ENCODE measurements at places on chromosomes 3 and 15.

GRCh38 chr3:54476891-54477290 is 354.5 kb downstream of the CACNA2D3 start:
- DNase-seq = no peak

DNA sequence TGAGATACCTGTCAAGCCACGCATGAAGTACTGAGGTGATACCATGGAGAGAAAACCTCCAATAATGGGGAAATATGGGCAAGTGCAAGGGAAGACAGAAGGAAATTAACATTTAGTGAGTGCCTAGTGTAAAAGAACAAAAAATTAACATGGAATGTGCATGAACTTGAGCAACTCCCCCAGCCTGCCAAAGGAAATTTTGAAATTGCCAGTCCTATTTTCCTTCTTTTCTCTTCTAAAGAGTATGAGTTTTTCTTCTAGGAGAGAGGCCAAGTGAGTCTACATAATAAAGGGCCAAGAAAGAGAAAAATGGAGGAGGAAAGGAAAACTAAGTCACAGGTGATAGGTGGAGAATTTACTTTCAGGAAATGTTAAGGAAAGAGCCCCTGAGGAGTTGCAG is 602.4 kb upstream of the MDFIC2 start:
- DNase-seq = no peak

- no peak for DNase-seq
Measured at GRCh38 chr3:73453666-73454065, 171.1 kb downstream of the PDZRN3 start.

DNA sequence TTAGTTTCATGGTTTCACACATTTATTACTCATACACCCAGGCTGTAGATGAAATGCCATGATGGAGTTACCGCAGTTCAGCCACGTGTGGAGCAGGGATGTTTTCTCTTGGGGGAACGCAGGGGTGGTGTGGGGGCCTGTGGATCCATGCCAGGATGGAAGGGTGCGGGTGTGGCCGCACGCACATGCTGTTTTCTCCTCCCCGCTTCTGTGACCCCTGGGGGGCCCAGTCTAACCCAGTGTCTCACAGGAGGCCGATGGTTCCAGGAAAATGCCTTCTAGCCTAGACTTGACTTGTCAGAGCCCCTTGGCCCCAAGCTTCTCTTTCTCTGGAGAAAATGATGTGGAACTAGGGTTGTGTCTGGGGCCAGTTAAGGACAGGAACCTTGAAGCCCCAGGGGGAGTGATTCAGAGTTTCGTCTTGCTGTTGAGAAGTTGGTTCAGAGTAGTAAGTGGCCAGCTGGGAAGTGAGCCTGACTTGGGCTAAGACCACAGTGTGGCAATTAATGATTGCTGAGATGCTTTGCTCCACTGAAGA is 240.4 kb upstream of the BHLHE40 start:
- no peak for DNase-seq

DNA sequence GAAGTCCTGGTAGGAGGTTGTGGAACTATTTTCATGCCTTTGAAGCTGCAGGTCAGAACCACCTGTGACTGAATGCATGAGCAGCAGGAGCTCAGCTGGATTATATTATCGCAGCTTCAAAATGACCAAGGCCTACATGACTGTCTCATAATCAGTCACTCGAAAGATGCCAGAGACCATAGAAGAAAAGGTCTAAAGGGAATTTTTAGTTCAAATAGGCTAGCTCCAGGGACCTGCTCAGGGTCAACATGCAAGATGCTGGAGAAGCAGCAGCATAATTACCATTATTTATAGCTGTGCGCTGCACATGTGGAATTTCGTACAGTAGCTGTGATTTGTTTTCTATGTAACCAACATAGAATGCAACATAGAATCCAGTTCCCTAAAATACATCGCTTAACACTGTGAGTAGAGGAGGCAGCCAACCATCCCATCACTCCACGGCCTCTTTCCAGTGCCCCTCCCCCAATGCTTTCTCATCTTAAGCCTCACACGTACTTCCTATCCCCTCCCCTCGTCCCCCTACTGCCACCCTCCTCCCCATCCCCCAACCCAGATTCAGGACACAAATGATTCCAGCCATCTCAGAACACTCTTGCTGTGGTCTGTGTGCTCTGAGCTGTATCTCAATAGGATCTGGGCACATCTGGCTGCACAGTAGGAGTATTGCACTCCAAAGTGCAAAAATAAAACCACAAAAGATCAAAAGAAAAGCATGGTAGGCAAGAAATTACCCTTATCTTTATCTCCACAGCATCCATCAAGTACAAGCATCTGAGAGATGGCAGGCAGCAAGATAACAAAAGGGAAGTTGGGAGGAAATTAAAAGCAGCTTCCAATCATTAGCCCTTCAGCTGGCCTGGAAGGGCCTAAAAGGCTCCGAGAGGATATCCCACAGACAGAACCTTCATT is 352.8 kb upstream of the SEMA6D start:
- DNase-seq = no peak

- DNase-seq = no peak
Measured at GRCh38 chr3:172312001-172312400, 136.3 kb downstream of the GHSR start.

DNA sequence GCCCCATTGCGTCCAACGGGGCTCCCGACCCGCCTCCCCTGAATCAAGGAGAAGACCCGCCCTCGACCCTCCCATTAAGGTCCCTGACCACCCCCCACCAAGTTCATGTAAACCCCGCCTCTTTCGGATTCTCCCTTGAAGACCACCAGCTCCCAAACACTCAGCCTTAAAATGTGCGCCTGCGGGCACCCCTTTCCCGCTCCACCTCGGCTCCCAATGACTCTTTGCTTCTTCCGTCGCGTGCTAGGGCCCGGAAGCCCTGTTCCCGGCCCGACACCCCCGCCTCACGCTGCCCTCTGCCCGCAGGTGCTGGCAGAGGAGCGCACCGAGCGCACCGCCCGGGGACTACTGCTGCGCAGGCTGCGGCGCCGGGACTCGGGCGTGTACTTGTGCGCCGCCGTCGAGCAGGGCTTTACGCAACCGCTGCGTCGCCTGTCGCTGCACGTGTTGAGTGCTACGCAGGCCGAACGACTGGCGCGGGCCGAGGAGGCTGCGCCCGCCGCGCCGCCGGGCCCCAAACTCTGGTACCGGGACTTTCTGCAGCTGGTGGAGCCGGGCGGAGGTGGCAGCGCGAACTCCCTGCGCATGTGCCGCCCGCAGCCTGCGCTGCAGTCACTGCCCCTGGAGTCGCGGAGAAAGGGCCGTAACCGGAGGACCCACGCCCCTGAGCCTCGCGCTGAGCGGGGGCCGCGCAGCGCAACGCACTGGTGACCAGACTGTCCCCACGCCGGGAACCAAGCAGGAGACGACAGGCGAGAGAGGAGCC is 2.7 kb upstream of the LSMEM2 start:
- no peak for DNase-seq

- DNase-seq = no peak
Measured at GRCh38 chr15:86041399-86041798, 38.3 kb upstream of the AGBL1 start.

- no peak for DNase-seq
Measured at GRCh38 chr3:194235160-194235559, 99.2 kb downstream of the HES1 start.

- no peak for DNase-seq
Measured at GRCh38 chr15:58049520-58050227, 15.8 kb downstream of the ALDH1A2 start.

- DNase-seq = no peak
Measured at GRCh38 chr3:77038930-77039605, 831 bp upstream of the ROBO2 start.

- DNase-seq = no peak
Measured at GRCh38 chr3:161649900-161650484, 153.4 kb downstream of the OTOL1 start.

DNA sequence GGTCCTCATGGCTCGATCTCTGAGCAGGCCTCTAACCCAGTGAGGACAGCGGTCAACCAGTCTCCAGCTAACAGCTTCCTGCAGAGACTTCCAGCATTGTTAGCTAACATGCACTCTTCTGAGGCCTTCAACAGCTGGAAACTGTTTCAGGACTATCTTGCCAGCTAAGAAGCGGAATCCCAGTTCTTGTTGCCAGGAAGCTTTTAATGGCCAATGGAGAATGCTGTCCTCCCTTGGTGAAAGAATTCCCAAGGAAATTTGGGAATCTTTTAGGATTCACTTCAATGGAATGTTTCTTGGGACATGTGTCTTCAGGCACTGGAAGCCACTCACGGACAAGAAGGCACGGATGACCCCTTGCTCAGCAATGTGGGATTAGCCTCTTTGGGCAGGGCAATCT is 91.7 kb downstream of the CEMIP start:
- no peak for DNase-seq

DNA sequence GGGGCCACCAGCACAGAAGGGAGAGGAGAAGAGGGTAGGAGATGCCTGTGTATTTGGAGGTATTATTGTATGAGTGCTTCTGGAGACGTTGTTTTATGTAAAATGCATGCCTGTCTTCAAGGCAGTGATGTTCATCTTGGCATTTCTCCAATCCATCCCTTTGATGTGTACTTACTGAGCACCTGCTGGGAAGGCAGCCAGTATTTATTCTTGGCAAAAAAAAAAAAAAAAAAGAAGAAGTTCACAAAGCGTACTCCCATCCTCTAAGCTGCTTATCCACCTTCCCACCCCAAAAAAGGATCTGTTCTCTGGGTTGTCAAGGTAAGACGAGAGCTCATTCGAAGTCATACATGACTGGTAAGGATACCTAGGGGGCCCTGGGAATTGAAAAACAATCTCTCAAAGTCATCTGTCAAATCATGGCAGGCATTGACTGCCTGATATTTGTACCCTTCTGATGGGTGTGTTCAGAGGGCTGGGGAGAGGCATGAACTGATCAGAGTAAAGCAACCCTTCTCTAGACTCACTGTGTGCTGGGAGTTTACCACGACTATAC is 30.0 kb upstream of the SLC6A1 start:
- DNase-seq = no peak

DNA sequence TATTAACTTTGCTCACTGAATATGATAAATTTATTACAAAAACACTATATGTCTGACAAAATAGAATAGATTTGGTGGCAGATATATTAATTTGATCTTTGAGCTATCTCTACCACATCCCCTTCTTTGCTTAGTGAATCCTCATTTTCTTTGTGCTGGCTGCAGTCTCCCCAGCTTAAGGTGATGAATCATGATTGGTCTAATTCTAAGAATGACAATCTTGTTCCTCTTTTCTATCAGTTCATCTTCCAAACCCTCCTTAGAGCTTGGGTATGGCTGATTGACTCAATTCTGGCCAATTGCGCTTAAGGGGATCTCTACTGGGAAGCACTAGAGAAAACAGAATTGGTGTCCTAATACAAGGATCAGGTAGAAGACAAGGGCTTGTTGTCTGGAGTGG is 309.6 kb upstream of the GOLIM4 start:
- DNase-seq = no peak

DNA sequence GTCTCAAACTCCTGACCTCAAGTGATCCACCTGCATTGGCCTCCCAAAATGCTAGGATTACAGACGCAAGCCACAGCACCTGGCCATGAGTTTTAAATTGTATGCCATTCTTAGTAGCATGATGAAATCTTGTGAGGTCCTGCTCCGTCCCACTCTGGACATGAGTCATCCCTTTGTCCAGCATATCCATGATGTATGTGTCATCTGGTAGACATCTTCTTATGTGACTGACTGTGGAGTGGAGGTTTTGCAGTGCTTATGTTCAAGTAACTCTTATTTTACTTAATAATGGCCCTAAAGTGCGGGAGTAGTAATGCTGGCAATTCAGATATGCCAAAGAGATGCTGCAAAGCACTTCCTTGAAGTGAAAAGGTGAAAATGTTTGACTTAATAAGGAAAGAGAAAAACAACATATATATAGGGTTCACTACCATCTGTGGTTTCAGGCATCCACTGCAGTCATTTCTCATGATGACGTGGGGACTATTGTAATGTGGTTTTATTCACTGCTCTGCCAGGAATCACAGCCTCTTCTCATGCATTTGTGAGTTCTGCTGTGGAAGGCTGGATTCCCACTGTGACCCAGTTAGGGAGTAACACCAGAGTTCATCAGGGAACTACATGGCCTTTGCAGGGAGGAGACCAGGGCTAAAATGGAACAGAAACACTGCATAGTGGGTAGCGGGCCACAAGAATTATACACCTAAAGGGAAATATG is 204.6 kb upstream of the STRIT1 start:
- DNase-seq = no peak

- no peak for DNase-seq
Measured at GRCh38 chr3:98041350-98041749, 6.2 kb upstream of the GABRR3 start.

GRCh38 chr3:121411523-121411922 is 134.3 kb downstream of the POLQ start:
- no peak for DNase-seq

GRCh38 chr3:10180289-10180688 is 15.6 kb downstream of the IRAK2 start:
- DNase-seq = no peak

DNA sequence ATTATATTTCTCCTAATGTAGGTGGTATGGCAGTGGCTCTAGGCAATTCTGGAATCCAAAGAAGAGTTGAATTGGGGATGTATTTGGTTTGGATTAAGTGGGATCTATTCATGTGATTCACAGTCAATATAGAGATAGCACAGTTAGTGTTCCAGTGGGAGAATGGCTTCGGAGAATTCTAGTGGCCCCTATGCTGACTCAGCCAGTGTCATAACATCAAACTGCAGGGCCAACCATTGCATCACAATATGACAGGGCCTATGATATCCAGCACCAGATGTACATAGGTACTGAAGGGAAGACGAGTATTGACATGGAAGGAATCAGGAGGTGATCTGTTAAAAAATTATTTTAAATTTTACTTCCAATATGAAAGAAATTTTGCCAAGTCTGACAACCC is 302.8 kb upstream of the UBE2E2 start:
- no peak for DNase-seq

- peak; percentile 25 for DNase-seq
Measured at GRCh38 chr3:16467393-16467792, 46.1 kb downstream of the RFTN1 start.

DNA sequence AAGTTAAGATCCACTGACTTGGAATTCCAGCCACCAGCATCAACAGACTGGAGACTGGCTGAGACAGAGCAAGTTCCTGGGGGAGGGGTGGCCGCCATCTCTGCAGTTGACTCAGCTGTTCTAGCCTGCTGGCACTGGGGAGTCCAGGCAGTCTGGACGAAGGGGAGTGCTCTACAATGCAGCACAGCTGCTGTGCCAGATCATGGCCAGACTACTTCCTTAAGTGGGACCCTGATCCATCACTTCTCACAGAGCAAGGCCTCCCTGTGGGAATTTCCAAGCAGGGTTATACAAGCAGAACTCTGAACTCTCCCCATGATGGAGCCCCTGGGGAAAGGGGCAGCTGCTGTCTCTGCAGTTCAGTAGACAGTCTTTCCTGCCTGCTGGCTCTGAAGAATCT is 35.2 kb downstream of the PYGO1 start:
- no peak for DNase-seq

- no peak for DNase-seq
Measured at GRCh38 chr3:66554178-66554577, 53.4 kb upstream of the LRIG1 start.

DNA sequence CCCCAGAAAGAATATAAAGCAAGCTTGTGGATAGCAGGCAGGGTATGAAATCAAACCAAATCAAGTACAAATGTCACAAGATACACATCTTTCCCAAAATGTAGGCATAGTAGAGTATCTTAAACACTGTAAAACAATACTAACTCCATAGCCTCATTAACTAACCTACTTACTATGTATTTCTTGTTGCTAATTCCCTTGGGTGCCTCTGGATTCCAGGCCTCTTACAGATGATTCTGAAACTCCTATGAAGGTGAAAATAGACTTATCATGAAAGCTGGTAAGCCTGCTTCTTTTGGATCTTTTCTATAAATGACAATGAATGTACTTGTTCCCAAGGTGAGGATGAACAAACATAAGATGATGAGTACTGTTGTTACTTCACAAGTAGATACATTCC is 93.8 kb downstream of the FRMD5 start:
- no peak for DNase-seq
